Prostate gland (tissue), 2 donors: ENCODE measurements at places on chromosomes 13 and 19. TPM values are rescaled to one million over a fixed set of nuclear protein-coding genes. Genes with fewer than 3 reads are reported as not detected.

The FOXO1 gene
- 46.1 TPM for total RNA-seq

The GPR32 gene
- total RNA-seq: not detected

The NAPSA gene
- 0.85 TPM for total RNA-seq

GRCh38 chr19:38003438-38004185, 96.6 kb downstream of the SIPA1L3 start:
- H3K27ac ChIP-seq: peak overlapping the region; percentile 81
- no peaks in the 10 kb centered on the region for H3K36me3 ChIP-seq
- DNase-seq: peak; percentile 88
- H3K27me3 ChIP-seq: no peaks in the 10 kb centered on the region
- H3K4me1 ChIP-seq: peaks cover 11% of the 10 kb centered on the region

DNA sequence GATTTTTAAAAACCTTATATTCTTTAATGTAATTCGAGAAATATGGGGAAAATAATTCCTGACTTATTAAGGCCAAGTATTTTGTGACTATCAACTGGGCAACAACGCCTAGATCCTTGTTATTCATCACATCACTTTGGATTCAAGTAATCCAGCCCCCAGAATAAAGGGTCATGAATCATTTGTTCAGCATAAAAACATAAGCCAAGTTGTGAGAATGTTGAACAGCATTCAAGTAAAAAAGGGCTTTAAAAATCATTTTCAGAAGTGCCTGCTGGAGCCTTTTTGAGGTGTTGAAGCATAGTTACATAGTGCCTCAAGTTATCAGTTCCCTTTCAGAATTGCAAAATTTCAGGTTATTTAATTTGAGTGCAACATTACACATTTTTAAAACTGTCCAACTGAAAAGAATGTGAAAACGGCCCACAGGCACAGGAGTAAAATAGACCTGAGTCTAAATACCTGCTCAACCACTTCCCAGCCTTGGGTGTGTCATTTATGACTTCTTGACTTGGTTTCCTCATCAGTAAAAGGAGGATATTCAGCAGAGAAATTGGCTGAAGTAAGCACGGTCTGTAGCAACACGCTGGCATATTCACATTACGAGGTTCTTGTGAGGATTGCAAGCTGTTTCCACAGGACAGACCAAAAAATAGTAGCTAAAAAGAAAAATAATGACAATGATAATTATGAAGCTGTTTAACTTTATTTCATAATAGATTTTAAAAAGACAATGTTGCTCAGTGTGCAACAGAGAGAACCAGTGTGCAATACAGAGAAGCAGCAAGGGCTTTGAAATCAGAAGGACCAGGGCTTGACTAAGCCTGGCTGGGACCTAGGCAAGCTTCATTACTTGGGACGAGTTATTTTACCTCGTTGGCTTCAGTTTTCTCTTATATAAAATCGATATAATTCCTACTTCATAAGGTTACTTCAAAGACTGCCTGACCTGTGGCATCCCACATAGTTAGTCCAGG, 56.6 kb downstream of the MBNL2 start:
- no peaks in the 10 kb centered on the region for H3K27me3 ChIP-seq
- peaks cover 13% of the 10 kb centered on the region for H3K4me1 ChIP-seq
- H3K4me3 ChIP-seq: no peak overlapping the region
- DNase-seq: no peak

- H3K4me3 ChIP-seq: no peak overlapping the region
- H3K36me3 ChIP-seq: no peaks in the 10 kb centered on the region
- no peaks in the 10 kb centered on the region for H3K4me1 ChIP-seq
These were observed 19.9 kb downstream of the TPT1 start for GRCh38 chr13:45320876-45321629.

- H3K4me1 ChIP-seq: no peaks in the 10 kb centered on the region
- H3K27ac ChIP-seq: no peak overlapping the region
- no peak for DNase-seq
- H3K4me3 ChIP-seq: no peak overlapping the region
These were observed 83.5 kb upstream of the KCTD15 start for GRCh38 chr19:33713194-33713593.

- no peak overlapping the region for H3K4me3 ChIP-seq
- no peaks in the 10 kb centered on the region for H3K4me1 ChIP-seq
- H3K27ac ChIP-seq: no peak overlapping the region
- no peaks in the 10 kb centered on the region for H3K36me3 ChIP-seq
- no peak for DNase-seq
These were observed 292.6 kb downstream of the ENOX1 start for GRCh38 chr13:43494206-43494605.

GRCh38 chr13:25859528-25859927, 192.3 kb downstream of the SHISA2 start:
- H3K36me3 ChIP-seq: no peaks in the 10 kb centered on the region
- no peak overlapping the region for H3K27ac ChIP-seq
- no peak overlapping the region for H3K4me3 ChIP-seq
- no peaks in the 10 kb centered on the region for H3K27me3 ChIP-seq

GRCh38 chr13:28548468-28548867, 53.5 kb upstream of the FLT1 start:
- H3K27me3 ChIP-seq: no peaks in the 10 kb centered on the region
- no peaks in the 10 kb centered on the region for H3K36me3 ChIP-seq
- no peaks in the 10 kb centered on the region for H3K4me1 ChIP-seq
- no peak for DNase-seq
- no peak overlapping the region for H3K4me3 ChIP-seq

DNA sequence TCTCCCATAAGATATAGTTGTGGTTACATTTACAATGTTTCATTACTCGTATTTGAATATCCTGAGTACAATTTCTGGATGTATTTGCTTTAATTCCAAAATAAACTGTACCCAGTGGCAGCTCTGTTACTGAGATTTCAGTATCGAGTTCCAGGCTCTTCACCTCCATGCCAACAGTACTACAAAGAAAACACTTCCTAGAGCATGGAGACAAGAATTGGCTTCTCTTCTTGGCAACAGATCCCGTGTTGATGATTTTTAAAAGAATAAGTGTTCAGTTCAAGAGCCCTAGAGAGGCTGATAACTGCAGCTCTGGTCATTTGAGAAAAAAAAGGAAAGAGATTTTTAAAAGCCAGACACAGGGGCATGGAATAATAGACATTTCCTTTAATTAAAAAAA, 302.8 kb downstream of the EFNB2 start:
- H3K4me3 ChIP-seq: no peak overlapping the region
- H3K27me3 ChIP-seq: no peaks in the 10 kb centered on the region
- H3K36me3 ChIP-seq: no peaks in the 10 kb centered on the region
- DNase-seq: no peak

GRCh38 chr19:50739914-50740426, 16.8 kb downstream of the CLEC11A start:
- DNase-seq: no peak
- no peak overlapping the region for H3K27ac ChIP-seq
- H3K36me3 ChIP-seq: no peaks in the 10 kb centered on the region
- H3K4me3 ChIP-seq: no peak overlapping the region

DNA sequence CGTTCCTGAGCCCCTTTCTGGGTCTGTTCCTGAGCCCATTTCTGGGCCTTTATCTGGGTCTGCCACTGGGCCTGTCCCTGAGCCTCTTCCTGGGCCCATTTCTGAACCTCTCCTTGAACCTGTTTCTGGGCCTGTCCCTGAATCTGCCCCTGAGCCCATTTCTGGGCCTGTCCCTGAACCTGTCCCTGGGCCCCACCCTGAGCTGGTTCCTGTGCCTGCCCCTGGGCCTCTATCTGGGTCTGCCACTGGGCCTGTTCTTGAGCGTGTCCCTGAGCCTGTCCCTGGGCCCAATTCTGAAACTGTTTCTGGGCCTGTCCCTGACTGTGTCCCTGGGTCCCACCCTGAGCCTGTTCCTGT, 40.4 kb upstream of the GRTP1 start:
- DNase-seq: no peak
- no peak overlapping the region for H3K4me3 ChIP-seq
- H3K36me3 ChIP-seq: no peaks in the 10 kb centered on the region
- H3K27me3 ChIP-seq: no peaks in the 10 kb centered on the region

- H3K4me1 ChIP-seq: no peaks in the 10 kb centered on the region
- no peak for DNase-seq
- no peak overlapping the region for H3K27ac ChIP-seq
These were observed 31.3 kb upstream of the USE1 start for GRCh38 chr19:17183858-17184321.

DNA sequence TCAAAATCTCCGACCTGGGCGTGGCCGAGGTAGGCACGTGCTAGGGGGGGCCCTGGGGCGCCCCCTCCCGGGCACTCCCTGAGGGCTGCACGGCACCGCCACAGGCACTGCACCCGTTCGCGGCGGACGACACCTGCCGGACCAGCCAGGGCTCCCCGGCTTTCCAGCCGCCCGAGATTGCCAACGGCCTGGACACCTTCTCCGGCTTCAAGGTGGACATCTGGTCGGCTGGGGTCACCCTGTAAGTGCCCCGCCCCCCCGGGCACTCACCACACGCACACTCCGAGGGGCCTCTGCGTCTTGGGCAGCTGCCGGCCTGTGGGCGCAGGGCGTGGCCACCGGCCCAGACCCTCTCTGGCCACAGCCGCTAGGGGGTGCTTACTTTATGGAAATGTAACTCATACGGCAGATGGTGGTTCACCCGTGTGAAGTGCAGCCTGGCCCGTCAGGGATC, 14.9 kb downstream of the STK11 start:
- no peaks in the 10 kb centered on the region for H3K36me3 ChIP-seq
- peaks cover under 1% of the 10 kb centered on the region for H3K4me1 ChIP-seq
- no peak overlapping the region for H3K4me3 ChIP-seq
- no peak for DNase-seq
- H3K27me3 ChIP-seq: no peaks in the 10 kb centered on the region

- H3K27me3 ChIP-seq: no peaks in the 10 kb centered on the region
- no peaks in the 10 kb centered on the region for H3K36me3 ChIP-seq
- DNase-seq: no peak
- H3K4me1 ChIP-seq: no peaks in the 10 kb centered on the region
- H3K4me3 ChIP-seq: no peak overlapping the region
- H3K27ac ChIP-seq: no peak overlapping the region
These were observed 504.8 kb downstream of the SLITRK1 start for GRCh38 chr13:83377491-83377890.

GRCh38 chr13:64276232-64276631, 2860.6 kb upstream of the PCDH20 start:
- H3K27me3 ChIP-seq: no peaks in the 10 kb centered on the region
- no peaks in the 10 kb centered on the region for H3K4me1 ChIP-seq
- no peak overlapping the region for H3K4me3 ChIP-seq
- no peak overlapping the region for H3K27ac ChIP-seq
- DNase-seq: no peak
- no peaks in the 10 kb centered on the region for H3K36me3 ChIP-seq
